ENCODE measurements at places on chromosomes 6 and 20.

DNA sequence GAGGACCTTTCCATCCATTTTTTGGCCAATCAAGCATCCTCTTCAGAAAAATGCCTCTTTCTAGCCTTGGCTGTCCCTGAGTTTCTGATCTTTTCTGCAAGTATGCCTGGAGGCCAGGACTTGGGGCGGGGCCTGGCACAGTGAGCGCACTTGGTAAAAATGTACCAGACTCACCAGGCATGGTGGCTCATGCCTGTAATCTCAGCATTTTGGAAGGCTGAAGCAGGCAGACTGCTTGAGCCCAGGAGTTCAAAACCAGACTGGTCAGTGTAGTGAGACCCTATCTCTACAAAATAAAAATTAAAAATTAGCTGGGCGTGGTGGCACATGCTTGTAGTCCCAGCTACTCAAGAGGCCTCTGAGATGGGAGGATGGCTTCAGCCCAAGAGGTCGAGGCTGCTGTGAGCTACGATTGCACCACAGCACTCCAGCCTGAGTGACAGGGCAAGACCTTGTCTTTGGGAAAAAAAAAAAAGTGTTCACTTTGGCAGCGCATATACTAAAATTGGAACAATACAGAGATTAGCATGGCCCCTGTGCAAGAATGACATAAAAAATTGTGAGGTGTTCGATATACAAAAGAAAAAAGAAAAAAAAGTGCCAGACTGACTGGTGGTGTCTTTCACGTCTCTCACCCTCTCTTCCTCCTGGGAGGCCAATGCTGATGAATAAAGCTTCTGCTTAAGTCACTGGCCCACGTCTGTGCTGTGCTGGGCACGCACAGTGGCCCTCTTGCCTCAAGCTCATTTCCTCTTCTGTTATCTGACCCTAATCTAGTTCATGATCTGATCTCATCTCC, 18.1 kb upstream of the SLC9A8 start:
- peak; percentile 85 for DNase-seq

- no peak for DNase-seq
Measured at GRCh38 chr6:168721571-168721970, 280.6 kb downstream of the SMOC2 start.

DNA sequence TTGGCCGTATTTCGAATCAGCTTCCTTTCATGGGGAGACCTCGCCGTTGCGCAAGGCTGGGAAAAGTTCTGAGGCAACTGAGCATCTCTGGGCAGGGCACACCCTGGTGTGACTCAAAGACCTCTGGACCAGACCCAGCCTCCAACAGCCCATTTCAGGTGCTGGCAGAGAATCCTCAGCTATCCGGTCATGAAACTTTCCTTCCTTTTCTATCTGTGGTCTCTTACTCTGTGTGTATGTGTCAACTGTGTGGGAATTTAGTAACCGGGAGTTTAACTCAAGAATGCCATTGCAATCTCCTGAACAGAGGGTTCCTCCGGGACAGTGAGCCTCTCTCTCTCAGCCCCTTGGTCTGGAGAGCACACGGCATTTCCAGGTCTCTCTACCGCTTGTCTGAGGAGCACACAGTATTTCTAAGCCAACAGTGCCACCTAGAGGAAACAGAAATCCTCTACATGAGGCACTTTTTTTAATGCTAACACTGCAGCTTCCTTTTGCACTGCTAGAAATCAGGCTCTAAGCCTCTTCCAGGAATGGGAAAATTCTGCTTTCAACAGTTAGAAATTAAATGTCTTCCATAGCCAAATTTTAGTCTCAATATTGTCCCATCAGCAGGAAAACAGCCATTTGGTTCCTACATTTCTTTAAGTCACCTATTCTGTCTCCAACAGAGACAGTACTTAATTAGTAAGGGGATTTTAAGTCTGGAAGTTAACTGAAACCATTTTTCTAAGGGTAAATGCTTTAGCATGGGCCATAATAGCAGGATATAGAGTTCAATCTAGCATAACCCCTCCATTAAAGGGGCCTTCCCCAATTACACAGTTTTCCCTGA, 32.7 kb downstream of the PLN start:
- peak; percentile 67 for DNase-seq

DNA sequence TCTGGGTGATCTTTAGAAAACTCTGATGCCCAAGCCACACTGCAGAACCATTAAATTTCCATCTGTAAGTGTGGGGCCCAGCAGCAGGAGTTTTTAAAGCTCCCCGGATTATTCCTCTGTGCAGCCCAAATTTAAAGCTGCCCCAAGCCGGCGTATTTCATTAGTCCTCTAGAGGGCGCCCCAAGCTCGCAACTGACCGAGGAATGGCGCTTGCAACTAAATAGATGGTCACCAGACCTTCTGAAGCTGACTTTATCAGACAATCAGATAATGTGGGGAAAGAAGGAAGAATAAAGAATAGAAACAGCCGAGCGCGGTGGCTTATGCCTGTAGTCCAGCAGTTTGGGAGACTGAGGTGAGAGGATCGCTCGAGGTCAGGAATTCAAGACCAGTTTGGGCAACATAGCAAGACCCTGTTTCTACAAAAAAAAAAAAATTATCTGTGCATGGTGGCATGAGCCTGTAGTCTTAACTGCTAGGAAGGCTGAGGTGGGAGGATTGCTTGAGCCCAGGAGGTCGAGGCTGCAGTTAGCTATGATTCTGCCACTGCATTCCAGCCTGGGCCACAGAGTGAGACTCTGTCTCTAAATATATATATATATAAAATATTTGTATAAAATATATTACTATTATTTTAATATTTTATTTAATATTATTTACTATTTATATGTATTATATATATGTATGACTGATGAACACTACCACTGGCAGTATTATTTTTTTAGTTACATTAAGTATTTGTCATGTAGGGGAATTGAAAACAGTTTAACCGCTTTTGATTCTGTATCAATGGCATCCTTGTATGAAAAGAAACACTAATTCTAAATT, 56.0 kb downstream of the OTOR start:
- DNase-seq, result peak; percentile 70

DNA sequence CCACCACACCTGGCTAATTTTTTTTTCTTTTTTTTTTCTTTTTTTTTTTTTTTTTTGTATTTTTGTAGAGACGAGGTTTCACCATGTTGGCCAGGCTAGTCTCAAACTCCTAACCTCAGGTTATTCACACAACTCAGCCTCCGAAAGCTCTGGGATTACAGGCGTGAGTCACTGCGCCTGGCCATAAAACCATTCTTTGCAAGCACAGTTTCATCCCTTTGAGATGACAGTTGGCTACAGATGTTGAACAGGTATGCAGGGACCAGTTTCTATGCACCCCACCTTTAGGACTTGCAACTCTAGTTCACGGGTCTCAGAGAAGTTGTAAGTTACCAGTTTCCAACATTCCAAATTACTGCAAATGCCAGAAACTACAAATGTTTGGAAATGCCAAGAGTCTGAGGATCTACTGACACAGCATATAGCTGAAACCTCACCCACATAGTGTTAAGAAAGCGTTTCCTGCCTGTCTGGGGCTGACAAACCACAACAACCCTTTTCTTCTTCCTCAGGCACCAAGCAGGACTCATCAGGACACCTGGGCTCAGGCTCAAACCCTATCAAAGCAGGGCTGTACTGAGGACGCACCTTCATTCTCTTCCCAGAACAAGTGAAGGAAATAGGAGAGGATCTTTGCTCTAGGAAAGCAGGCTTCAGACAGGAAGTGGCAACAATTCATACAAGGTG, 22.9 kb downstream of the ARHGAP18 start:
- peak; percentile 87 for DNase-seq

DNA sequence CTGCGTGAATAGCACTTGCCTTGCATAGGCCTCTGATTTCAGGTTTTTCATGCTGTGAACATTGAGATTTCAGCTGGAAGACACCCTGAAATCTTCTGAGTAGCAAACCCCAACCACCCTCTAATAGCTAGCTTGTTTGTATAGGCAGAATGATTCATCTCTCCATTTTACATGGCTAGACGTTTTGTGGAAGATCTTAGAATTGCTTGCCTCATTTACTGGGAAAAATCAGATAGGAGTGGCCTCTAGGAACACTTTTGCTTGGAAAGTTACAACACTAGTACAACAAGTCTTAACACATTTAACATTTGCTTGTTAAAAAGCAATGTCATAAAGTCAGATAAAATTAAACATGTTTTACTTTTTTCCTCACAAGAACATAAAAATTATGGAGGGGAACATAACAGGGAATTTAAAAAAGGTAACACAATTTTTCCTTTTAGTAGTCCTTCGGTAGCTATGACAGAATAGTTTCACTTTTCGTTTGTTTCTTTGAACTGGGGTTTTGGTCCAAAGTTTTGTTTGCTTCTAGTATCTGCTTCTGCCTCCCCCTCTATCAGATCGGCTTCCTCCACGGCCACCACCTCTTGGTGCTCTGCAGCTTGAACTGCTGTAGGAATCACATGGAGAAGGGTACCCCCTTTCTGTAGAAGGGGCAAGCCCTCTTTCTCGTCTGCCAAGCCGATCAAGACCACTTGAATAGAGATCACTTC, 102.2 kb upstream of the PTCHD4 start:
- no peak for DNase-seq

DNA sequence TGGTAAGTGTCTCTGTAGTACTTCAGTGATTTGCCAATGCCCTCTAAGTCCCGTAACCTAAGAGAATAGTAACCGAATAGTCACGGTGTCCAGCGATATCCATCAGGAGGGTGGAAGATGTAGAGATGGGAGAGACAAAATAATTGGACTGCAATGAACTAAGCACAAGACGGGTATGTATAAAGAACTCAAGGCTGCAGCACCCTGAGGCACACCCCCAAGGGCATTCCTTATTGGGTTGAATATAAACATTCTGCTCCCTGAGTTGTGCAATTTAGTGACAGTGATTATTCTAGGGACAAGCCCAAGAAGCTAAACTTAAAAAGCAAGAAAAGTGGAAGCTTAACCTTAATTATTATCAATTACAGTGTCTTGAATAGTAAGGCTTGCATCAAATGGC, 14.6 kb downstream of the DST start:
- DNase-seq, result no peak

GRCh38 chr6:145028144-145028818, 707.0 kb downstream of the EPM2A start:
- DNase-seq, result peak; percentile 59

- DNase-seq, result peak; percentile 25
Measured at GRCh38 chr20:19098806-19099578, 113.5 kb upstream of the SLC24A3 start.

- no peak for DNase-seq
Measured at GRCh38 chr20:60851826-60852704, 400.0 kb upstream of the CDH4 start.

- DNase-seq, result no peak
Measured at GRCh38 chr6:98516866-98517265, 317.5 kb upstream of the POU3F2 start.

- DNase-seq, result no peak
Measured at GRCh38 chr20:8213270-8213669, 81.2 kb downstream of the PLCB1 start.

GRCh38 chr20:45835329-45835765, 1.7 kb downstream of the SNX21 start:
- DNase-seq, result peak; percentile 69

Data from suppressor macrophage treated with lipopolysaccharide for 1 hour (primary cell).